Activated naive CD4-positive, alpha-beta T cell treated with anti-CD3 and anti-CD28 coated beads, Interleukin-2, amount 50 U/mL, for 16 hours (primary cell): ENCODE measurements at places on chromosomes 11 and 22.

GRCh38 chr11:65503949-65504673 lies 5.3 kb downstream of the MALAT1 start:
- no peak for DNase-seq

DNA sequence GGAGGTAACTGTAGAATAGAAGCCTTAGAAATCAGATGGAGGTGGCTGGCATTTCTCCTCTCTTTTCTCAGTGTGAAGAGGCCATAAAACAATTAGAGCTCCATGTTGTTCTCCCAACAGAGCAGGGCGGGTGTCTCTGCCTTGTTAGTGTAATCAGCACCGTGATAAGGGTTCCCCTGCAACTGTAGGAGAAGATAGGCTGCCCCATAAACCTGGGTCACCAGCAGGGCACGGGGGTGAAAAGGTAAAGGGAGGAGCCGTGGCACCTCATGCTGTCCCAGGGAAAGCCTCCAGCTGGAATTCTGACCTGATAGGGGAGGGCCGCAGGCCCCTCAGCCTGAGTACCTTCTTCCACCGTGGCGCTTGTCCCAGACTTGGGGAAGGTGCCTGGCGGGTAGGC lies 68.7 kb downstream of the ISX start:
- DNase-seq = no peak

- peak; percentile 98 for DNase-seq
Measured at GRCh38 chr11:9573052-9573774, at the start of gene WEE1. WEE1 (plus strand) TSS chr11:9573670; CDS start chr11:9573934, 264 bp downstream.

- DNase-seq = no peak
Measured at GRCh38 chr11:115761348-115761747, 257.1 kb upstream of the CADM1 start.

- DNase-seq = no peak
Measured at GRCh38 chr11:86901599-86901998, 53.6 kb downstream of the FZD4 start.

DNA sequence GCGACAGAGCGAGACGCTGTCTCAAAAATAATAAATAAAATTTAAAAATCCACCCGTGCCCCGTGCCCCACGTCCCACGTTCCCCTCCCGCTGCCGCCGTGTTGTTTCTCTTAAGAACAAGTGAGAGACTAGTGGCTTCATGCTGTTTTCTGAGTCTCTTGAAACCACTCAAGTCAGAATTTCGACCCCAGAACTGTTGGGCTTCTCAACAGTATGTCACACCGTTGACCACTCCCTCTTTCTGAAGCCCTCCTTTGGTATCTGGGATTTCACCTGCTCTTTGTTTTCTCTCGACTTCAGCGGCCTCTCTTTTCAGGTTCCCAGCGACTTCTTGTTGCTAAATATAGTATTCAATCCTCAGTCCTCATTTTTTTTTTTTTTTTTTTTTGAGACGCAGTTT lies 974 bp downstream of the PPIL2 start:
- DNase-seq = no peak

DNA sequence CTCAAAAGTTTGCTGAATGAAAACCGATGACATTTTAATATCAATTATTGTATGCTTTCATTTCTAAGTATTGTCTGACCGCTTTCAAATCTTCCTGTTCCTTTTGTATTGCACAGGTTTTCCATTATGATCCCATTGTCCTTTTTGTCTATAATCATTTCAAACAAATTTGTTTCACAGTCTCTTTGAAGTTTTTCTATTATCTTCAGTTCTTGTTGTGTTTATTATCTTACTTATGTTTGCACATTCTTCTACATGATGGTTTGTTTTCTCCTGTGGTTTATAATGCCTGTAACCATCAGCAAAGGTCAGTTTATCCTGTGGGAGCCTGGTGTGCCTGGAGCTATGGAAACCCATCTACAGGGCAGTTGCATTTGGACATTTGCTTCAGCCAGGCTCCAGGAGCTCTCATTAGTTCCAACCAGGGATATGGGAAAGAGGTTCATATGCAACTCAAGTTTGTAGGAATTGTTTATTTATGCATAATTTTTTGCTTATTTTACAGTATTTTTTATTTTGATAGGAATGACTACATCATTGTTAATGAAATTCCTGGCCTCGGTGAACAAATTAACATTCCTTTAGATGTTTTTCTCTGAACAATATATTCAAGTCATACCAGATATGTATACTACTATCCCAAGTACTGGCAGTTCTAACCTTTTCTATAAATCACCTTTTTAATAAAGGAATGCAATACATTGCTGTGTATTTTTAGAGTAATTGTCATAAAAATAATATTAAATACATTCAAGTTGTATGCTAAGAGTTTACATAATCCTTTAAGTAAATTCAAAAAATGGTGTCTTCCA lies 179.2 kb downstream of the SBF2 start:
- no peak for DNase-seq

DNA sequence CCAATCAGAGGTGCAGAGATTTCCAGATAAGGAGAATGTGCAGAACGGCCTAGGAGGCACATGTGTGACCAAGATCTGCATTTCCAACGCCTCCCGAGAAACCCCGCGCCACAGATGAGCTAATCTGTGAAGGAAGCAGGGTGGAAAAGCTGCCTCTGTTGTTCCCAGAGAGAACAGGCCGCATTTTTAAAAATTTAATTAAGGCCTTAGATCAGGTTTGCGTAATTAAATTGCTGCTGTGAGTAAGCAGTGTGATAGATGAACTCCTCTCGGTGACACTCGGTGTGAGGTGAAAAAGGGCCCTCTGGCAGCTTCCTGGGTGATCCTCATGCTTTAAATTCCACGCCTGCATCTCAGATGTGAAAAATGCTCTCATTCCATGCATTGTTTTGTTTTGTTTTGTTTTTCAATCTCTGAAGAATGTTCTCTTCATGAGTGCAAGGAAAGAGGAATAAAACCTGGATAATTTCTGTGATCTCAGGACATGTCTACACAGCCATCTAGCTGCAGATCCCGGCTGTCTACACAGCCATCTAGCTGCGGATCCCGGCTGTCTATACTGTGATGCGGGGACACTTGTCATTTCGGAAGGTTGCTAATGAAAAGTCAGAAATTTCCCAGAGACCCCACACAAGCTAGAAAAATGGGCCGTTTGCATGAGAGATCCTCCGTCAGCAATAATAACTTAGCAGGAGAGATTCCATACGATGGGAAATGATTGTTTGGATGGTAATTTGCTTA lies 1398.9 kb downstream of the BRD1 start:
- no peak for DNase-seq

GRCh38 chr11:102946237-102946636 lies 9.3 kb downstream of the MMP13 start:
- DNase-seq = no peak

- peak; percentile 44 for DNase-seq
Measured at GRCh38 chr11:35073691-35074419, 65.1 kb upstream of the CD44 start.

GRCh38 chr11:46272816-46273427 lies 4.5 kb upstream of the CREB3L1 start:
- DNase-seq = no peak

DNA sequence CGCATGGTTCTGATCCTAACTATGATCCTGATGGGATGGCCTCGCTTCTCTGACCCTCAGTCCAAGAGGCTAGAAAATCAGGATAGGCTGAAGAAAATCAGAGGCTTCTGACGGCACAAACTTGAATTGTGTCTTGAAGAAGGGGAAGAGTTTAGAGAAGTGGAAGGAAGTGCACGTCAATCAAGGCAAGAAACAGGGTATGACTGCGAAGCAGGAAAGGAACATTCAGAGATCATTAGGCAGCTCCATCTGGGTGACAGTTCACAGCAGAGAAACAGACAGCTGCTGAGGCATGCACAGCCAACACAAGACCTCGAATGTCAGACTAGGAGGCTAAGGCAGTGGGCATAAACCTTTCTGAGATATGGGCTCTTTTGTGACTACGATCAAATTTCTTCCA lies 29.3 kb downstream of the CLPB start:
- no peak for DNase-seq

DNA sequence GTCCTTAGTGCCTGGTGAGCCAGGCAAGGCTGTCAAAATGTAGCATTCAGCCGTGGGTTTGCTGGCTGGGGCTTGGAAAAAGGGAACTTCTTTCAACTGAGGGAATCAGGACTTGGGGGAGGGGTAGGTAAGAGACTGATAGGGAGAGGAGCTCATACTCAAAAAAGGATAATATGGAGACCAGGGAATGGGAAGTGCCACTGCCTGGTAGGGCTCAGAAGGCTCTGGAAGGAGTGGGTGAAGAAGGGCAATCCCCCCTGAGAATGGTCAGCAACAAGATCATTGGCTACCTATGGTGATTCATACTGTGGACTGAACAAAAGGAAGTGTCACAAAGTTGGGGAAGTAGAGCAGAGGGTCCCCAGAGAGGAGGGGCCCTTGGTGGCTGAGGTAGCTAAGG lies 1.9 kb downstream of the CNGA4 start:
- no peak for DNase-seq

- DNase-seq = no peak
Measured at GRCh38 chr22:32874976-32875375, 73.5 kb downstream of the TIMP3 start.

GRCh38 chr11:22792497-22792896 lies 37.1 kb downstream of the SVIP start:
- DNase-seq = no peak

DNA sequence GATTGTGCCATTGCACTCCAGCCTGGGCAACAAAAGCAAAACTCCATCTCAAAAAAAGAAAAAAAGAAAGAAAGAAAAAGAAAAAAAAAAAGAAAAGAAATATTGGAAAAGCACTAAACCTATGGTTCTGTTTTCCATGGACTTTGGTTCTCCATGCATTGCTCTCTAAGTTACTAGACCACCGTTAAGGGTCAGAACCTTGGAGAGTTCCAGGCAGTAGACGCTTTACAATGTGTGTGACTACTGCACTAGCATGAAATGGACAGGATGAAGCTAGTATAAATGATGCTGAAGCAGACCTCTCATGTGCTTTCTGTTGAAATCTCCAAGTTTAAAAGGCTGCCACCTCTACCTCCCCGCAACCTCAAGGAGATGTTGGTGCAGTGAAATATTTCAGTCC lies 63.5 kb downstream of the SIK2 start:
- no peak for DNase-seq

- no peak for DNase-seq
Measured at GRCh38 chr11:68992743-68993255, 12.0 kb upstream of the MRGPRD start.

- DNase-seq = no peak
Measured at GRCh38 chr11:109998921-109999320, 94.3 kb upstream of the ZC3H12C start.

- no peak for DNase-seq
Measured at GRCh38 chr11:126216526-126217305, 5.1 kb downstream of the FAM118B start.

- no peak for DNase-seq
Measured at GRCh38 chr11:122268601-122269130, 152.7 kb upstream of the BLID start.

- DNase-seq = no peak
Measured at GRCh38 chr11:117610045-117610444, 187.0 kb downstream of the DSCAML1 start.
